ENCODE measurements at places on chromosomes 2 and 18. TPM values are rescaled to one million over a fixed set of nuclear protein-coding genes. Genes with fewer than 3 reads are reported as not detected.

GRCh38 chr2:100317634-100318033 is 4.7 kb downstream of the LONRF2 start:
- no peak for DNase-seq

GRCh38 chr18:25672490-25672889 is 320.5 kb upstream of the ZNF521 start:
- no peak for DNase-seq

GRCh38 chr2:42048299-42049220 is 739 bp downstream of the PKDCC start:
- DNase-seq: no peak

DNA sequence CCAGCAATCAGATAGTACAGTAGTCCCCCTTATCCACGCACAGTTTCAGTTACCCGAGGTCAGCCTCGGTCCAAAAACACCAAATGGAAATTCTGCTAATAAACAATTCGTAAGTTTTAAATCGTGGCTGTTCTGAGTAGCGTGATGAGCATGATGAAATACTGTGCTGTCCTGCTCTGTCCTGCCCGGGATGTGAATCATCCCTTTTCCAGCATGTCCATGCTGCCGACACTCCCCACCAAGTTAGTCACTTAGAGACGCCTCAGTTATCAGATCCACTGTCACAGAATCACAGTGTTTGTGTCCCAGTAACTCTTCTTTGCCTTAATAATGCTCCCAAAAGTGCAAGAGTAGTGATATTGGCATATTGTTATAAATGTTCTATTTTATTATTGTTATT is 62.1 kb downstream of the MEX3C start:
- DNase-seq: no peak

GRCh38 chr2:37877457-37878315 is 47.4 kb upstream of the RMDN2 start:
- peak; percentile 62 for DNase-seq

DNA sequence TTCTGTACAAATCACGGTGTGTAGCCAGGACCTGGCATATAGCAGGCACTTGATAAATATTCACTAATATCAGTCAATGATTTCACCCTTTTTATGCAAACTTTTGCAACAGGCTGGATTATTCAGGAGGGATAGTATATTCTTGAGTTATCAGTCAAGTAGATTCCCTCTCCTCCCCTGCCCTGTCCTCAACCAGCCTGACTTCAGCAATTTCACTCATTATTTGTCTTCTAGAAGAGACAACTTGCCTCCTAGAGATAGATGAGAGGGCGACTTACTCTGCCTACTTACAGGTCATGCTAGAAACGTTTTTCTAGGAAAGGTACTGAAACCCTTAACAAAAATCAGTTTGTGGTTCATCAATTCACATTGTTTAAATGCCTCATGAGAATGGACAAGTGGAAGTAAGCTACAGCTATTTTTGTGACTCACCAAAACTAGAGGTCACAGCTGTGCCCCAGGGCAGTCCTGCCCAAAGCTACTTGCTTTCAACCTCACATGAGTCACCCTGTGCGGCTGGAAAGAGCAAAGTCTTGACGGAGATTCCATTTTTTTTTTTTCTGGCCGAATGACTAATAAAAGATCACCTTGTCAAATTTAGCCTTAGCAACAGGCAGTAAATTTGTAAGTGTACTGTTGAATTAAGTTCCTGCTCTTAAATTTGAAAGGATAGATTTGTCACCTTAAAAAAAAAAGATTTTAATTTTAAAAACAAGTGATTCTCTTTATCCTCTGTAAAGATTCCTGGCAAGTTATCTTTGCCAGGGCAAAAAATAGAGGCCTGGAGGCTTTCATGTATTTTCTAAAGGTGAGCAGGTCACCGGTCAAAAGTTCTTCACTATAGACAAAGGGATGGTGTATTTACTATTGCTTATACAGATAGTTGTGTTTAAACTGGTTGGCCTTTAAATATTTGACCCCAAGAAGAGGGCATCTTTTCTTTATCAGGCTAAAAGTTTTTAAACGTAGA is 109.0 kb upstream of the SLC35G4 start:
- DNase-seq: peak; percentile 98

DNA sequence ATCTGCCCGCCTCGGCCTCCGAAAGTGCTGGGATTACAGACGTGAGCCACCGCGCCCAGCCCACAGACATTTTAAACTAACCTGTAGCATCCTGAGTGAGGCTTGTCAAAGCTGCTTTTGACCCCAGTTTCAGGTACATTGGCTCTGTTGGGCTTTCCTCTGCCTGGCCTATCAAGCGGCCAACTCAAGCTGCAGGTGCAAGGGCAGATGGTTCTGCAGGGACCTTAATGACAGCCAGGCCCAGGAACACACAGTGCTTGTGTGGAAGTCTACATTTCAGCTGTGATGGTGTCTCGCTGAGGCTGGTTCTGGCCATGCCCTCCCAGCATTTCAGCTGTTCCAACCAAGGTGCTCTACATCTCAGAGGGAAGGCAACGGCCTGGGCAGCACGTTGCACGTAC is 18.4 kb downstream of the INPP4A start:
- no peak for DNase-seq

GRCh38 chr2:25197336-25198208 is 29.2 kb upstream of the POMC start:
- DNase-seq: no peak

- DNase-seq: no peak
Measured at GRCh38 chr2:64639691-64640090, 14.0 kb downstream of the SERTAD2 start.

- no peak for DNase-seq
Measured at GRCh38 chr2:28662044-28662443, 89.6 kb upstream of the PPP1CB start.

DNA sequence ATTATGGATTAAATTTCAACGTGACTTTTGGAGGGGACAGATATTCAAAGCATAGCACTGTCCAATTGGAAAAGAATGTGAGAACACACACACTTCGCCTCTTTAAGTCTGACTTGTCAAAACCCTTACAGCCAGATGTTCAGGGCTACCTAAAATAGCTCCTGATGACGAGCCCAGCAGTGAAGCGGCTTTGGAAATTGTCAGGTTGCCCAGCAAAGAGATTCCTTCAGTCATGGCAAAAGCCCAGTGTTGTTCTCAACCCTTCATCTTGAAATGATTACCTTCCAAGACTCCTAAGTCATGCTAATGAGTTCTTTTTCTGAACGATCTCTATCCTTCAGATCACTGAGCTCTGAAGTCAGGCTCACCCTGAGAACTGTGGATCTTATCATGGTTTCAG is 436.6 kb downstream of the LRATD1 start:
- DNase-seq: no peak

DNA sequence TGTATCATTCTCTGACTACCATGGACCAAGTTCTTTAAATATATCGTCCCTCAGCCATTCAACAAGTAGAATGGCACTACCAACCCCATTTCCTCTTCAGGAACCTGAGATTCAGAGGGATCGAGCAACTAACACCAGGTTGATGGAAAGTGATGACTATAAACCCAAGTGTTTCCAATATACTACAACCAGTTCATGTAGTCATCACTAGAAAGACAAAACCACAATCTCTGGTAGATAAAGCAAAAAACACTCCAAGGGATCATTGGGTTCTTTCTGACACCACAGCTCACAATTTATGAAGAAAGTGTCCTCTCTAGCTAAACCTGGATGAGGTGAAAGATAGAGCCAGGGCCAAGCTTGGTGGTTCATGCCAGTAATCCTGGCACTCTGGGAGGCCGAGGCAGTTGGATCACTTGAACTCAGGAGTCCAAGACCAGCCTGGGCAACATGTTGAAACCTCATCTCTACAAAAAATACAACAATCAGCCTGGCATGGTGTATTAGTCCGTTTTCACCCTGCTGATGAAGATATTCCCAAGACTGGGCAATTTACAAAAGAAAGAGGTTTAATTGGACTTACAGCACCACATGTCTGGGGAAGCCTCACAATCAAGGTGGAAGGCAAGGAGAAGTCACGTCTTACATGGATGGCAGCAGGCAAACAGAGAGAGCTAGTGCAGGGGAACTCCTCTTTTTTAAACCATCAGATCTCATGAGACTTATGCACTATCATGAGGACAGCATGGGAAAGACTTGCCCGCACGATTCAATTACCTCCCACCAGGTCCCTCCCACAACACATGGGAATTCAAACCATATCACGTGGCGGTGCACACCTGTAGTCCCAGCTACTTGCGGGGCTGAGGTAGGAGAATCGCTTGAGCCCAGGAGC is 2.2 kb downstream of the CD226 start:
- no peak for DNase-seq

DNA sequence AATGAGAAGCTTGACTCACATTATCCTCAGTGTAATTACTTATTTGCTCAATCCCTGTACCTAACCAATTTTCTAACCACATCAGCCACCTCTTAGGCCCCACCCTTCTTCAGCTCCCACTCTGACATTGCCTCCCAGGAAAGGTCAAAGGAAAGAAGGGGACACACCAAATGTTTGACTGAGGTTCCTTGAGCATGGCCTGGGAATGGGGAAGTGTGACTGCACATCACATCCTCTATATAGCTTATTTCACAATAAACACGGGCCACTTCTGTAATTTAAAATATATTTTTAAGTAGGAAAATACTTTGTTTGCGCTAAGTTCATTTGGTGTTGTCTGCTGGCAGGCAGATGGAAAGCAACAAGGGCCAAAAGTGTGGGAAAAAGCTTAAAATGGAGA is 3.0 kb upstream of the FIGLA start:
- DNase-seq: no peak

- peak; percentile 16 for DNase-seq
Measured at GRCh38 chr2:181970160-181970794, 15.4 kb upstream of the PPP1R1C start.

- no peak for DNase-seq
Measured at GRCh38 chr2:235988271-235989015, 179.7 kb downstream of the GBX2 start.

- DNase-seq: no peak
Measured at GRCh38 chr2:6214471-6214870, 522.3 kb downstream of the SOX11 start.

DSG1 gene
- 0.04 TPM for polyA plus RNA-seq

KCNG2 gene
- not detected for polyA plus RNA-seq

ZNF892 gene
- not detected for polyA plus RNA-seq

IL1R1 gene
- polyA plus RNA-seq: 93.1 TPM

KCTD1 gene
- 2.7 TPM for polyA plus RNA-seq

HOXD13 gene
- not detected for polyA plus RNA-seq

NAT8 gene
- polyA plus RNA-seq: 12.9 TPM

LCT gene
- not detected for polyA plus RNA-seq

RHOB gene
- 192 TPM for polyA plus RNA-seq

PLB1 gene
- polyA plus RNA-seq: 1.8 TPM
